ENCODE measurements at places on chromosomes 4 and X.

DNA sequence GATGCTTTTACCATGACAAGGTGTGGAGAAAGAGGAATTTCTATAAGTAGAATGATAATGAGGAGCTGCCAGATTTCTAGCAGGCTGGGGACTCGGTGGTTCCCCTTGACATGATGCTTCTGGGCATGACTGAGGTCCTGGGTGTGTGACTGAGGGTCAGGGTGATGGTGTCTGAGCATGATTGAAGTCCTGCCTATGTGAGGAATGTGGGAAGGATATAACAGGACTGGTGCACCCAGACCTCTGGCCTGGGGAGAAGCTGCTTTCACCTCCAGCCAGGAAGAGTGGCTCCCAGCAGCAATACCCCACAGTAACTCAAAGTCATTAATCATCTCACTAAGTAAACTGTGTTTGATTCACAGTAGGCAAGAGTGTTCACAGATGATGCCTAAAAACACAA lies 17.4 kb downstream of the SORBS2 start:
- DNase-seq: no peak

GRCh38 chr4:48766131-48766792 lies 13.8 kb downstream of the FRYL start:
- no peak for DNase-seq

GRCh38 chrX:15723887-15724517 lies 14.1 kb upstream of the CA5B start:
- DNase-seq: no peak

GRCh38 chr4:22091906-22092305 lies 143.3 kb upstream of the KCNIP4 start:
- DNase-seq: no peak

GRCh38 chr4:80134936-80135701 lies 62.1 kb upstream of the ANTXR2 start:
- no peak for DNase-seq

DNA sequence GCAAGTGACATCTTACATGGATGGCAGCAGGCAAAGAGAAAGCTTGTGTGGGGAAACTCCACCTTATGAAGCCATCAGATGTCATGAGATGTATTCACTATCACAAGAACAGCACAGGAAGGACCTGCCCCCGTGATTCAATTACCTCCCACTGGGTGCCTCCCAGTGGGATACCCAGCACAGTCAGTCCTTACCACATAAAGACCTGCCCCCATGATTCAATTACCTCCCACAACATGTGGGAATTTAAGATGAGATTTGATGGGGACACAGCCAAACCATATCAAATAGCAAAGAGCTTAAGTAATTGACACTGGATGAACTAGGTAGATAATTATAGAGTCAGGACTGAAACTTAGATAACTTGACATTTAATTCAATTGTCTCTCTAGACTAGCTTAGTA lies 85.6 kb downstream of the SLIT2 start:
- DNase-seq: no peak

Data from SW 1271 (cell line).